Subcutaneous preadipocyte (primary cell): ENCODE measurements at places on chromosomes 6 and 20. TPM values are rescaled to one million over a fixed set of nuclear protein-coding genes. Genes with fewer than 3 reads are reported as not detected.

Gene ALDH8A1
- 0.98 and 1.5 TPM in 2 replicates for total RNA-seq

Gene PSMB8
- total RNA-seq, result 40.3 and 47.8 TPM in 2 replicates

Gene MOXD1
- total RNA-seq, result 14.3 and 43.4 TPM in 2 replicates

Gene HLA-DRB5
- total RNA-seq, result not detected in 2 replicates

Gene GRM1
- total RNA-seq, result under 0.01 TPM in 2 replicates

Gene BMP5
- total RNA-seq, result under 0.01 and 0.37 TPM in 2 replicates

Gene SLC44A4
- total RNA-seq, result not detected in 2 replicates

Gene RNF182
- 1.8 and 5.5 TPM in 2 replicates for total RNA-seq

Gene WFDC12
- not detected in 2 replicates for total RNA-seq
